B cell (primary cell): ENCODE measurements at places on chromosomes 6 and 20. TPM values are rescaled to one million over a fixed set of nuclear protein-coding genes. Genes with fewer than 3 reads are reported as not detected.
A peak's percentile ranks its signal among the peaks of the same experiment; 100 is the strongest.

DNA sequence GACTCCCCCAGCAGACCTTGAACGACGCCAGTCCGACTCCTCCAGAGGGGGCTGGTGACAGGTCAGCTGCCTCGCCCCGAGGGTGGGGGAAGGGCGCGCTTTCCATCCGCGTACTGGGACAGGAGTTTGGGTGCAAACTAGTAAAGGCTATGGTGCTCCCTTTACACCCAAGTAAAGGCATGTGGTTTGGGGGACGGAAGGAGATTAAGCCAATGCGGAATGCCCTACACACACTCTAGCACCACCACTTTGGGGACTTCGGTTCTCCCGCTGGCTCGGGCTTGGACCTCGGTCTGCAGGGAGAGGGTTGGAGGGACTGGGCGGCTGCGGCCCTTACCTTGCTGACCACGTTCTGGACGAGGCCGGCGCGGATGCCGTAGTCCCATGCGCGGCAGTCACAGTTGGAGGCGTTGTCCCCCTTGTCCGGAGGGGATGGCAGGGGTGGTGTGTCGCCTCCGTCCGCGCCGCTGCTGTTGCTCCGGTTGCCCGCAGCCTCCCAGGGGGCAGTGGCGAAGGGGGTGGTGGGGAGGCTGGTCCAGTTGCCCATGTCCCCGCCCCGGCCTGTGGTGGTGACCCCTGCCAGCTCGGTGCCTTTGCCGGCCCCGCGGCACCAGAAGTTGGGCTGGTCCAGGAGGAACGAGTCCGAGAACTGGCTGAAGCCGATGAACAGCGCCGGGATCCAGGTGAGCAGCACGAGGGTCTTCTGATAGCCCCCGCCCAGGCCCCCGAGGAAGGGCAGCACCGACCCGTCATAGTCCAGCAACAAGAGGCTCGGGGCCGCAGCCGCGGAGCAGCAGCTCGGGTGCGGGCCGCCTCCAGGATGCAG is 1.1 kb downstream of the SLC22A23 start:
- DNase-seq, result peak; percentile 51

DNA sequence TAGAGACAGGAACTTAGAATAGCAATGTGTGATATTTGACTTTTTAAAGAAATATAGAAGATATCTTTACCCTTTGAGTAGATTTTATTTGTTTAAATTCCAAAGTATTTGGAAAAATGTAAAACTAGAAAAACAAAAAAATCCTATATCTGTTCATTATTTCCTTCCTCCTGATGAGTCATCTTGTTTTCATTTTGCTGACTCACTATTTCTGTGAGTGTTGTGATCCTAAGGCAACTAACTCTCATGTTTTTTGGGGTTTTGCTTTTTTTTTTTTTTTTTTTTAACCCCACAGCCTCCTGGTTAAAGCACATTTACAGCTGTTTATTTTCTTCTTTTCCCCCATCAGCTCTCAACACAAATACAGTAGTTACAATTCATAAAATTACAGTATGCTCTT is 37.8 kb upstream of the THEMIS start:
- no peak for DNase-seq

DNA sequence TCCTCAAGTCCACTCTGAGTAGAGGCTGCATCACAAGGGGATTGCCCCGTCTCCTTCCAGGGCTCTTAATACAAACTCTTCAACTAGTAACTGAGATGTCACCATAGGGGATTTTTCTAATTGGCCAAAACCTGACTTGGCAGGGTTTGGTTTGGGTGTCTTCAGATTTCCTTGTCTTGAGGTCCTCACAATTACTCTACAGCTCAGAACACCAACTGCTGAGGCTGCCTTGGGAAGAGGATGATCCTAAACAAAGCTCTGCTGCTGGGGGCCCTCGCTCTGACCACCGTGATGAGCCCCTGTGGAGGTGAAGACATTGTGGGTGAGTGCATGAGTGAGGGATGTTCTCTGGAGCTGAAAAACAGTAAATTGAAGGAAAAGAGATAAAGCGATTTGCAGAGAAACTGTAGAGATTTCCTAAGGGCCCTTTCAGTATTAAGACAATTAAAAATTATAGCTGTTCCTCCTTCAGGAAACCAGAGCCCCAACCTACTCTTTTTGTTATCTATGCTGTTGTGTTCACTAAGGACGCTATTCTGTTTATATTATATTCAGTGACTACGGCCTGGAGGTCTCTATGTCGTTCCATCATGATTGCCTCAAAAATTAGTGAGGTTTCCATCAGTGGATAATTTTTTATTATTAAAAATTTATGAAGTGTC is at the start of gene HLA-DQA1:
Gene HLA-DQA1 (plus strand): TSS at position 188 of the 662 bp plus-strand sequence. CDS start 53 bp downstream, at position 241.
- DNase-seq, result peak; percentile 94

DNA sequence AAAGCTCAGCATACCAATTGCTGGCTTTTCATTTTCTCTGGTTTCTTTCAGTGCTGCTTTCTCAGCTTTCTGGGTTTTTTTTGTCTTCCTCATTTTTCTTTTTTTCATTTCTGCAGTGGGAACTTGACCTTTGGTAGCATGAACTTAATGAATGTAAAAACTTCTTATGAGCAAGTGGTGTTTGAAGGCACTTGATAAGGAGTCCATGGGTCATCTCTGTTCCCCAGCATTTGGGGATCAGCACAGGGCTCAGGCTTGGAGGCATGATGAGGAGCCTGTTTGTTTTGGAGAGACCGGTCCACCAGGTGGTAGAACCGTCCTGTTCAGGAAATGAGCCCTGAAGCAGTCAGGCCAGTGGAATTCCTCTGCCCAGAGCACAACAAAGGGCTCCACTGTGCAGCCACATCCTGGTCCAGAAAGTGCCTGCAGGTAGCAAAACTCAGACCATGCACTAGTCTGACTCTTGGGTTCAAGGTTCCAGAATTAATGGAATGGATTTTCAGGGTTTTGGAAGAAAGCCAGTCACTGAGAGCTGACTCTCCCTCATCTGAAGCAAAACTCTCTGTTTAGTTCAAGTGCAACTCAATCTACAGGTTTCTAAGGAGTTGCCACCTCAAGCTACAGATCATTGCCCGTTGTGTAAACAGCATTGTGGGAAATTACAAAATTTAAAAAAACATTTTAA is 52.3 kb upstream of the ADGRF1 start:
- DNase-seq, result no peak

GRCh38 chr6:29319931-29320330 is 18.4 kb downstream of the OR14J1 start:
- DNase-seq, result no peak

DNA sequence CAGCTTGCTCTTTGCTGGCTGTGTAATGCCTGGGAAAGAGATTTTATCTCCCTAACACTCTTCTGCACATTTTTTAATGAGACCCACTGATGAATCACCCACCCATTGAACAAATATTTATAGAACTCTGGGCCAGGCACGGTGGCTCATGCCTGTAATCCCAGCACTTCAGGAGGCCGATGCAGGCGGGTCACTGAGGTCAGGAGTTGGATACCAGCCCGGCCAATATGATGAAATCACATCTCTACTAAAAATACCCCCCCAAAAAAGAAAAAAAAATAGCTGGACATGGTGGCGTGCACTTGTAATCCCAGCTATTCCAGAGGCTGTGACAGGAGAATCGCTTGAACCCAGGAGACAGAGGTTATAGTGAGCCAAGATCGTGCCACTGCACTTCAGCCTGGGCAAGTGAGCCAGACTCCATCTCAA is 82.1 kb upstream of the SIRPA start:
- no peak for DNase-seq

- DNase-seq, result no peak
These were observed 303.5 kb upstream of the RNF24 start for GRCh38 chr20:4318891-4319290.

- no peak for DNase-seq
These were observed 66.6 kb downstream of the LAMA4 start for GRCh38 chr6:112187736-112188135.

DNA sequence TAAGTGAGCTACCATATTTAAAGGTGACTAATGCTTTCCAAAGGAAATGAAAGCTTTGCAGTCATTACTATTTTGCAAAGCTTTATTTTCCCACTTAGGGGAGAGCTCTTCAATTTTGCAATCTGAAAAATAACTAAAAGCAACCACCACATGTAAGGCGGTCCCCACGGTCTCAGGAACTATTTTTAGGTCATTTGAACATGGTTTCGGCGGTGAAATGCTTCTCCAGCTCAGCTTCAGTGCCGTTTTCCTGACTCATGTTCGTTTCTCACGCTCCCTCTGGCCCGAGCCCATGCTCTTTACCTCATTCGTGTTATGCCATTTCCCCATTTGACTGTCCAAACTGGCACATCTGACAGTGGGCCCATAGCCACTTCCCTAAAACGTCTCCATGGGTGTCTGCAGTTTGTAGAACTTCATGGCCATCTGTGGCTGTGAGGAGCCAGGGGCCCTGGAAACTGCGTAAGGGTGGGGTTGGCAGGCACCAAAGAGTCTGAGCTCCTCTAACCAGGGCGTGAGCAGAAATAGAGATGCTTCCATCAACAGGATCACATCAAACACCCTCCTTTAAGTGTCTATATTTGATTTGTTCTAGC is 46.5 kb downstream of the ADTRP start:
- peak; percentile 54 for DNase-seq

The SLPI gene
- not detected in 2 replicates for polyA plus RNA-seq

The MUC22 gene
- not detected in 2 replicates for polyA plus RNA-seq

The TRIM40 gene
- not detected in 2 replicates for polyA plus RNA-seq
